ENCODE measurements at places on chromosomes 11 and 22.

- DNase-seq = peak; percentile 85
Observed at GRCh38 chr11:41714101-41714500, 254.6 kb upstream of the LRRC4C start.

DNA sequence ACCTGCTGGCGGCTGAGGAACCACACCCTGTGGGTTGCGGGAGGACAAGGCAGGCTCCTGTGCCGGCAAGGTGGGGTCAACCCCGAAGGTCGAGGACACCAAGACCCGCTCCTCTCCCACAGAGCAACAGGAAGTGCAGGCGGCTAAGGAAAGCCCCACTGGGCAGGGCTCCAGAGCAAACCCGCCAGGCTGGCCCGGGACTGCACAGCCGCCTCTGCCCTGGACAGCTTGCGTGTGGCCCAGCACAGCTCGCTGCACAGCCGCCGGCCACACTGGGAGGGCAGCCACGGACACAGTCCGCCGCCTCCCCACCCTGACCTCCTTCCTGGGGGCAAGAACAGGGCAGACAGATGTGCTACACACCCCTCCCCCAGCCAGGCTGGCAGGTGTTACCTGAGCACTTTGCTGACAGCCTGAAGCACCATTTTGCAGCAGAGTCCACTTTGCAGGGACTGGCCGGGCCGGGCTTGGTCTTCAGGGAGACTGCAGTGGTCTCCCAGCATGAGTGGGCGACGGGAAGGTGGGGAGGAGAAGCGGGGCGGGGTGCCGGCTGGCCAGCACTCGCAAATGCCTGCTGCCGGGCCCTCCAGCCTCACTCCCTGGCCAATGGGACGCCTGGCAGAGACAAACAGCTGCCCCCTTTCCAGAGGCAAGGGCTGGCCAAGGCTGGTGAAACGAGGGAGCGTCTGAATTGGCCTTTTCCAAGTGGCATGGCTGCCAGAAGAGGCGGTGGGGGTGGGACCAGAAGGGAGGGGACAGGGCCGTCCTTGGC lies at the start of gene MOB2:
TSS of gene MOB2 (minus strand) at position 726 of the 772 bp plus-strand sequence. CDS start at position 503, 223 bp downstream.
- no peak for DNase-seq

- no peak for DNase-seq
Observed at GRCh38 chr11:125978181-125978716, 32.4 kb downstream of the VSIG10L2 start.

DNA sequence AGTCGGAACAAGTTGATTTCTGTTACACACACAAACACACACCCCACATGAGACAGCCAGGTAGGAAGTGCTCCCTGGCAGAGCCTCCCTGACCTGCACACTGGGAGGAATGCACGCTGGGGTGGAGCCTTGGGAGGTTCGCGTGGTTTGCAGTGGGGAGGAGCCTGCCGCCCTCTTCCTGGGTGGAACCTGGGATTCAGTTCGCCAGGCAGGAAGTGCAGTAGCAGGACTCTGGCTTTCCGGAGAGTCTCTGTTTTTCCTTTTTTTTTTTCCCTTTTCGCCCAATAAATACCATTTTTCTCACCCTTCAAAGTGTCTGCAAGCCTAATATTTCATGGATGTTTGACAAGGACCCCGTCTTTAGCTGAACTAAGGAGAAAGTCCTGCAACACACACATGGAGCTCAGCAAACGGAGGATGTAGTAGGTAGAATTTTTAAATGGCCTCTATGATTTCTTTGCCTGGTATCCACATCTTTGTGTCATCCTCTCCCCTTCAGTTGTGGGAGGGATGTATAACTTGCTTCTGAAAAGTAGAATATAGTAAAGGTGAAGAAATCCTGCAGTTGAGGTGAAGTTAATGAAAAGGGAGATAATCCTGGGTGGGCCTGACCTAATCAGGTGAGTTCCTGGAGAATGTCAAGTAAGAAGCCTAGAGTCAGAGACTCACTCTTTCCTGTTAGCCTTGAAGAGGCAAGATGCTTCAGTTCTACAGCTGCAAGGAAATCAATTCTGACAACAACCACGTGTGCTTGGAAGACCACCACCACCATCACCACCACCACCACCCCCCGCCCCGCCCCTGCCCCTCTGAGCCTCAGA lies 72.9 kb downstream of the PIWIL4 start:
- DNase-seq = no peak

GRCh38 chr11:116556483-116556882 lies 216.3 kb downstream of the BUD13 start:
- no peak for DNase-seq

GRCh38 chr11:115974703-115975102 lies 470.5 kb upstream of the CADM1 start:
- DNase-seq = no peak

- no peak for DNase-seq
Observed at GRCh38 chr11:130129922-130130321, 29.7 kb upstream of the ST14 start.

DNA sequence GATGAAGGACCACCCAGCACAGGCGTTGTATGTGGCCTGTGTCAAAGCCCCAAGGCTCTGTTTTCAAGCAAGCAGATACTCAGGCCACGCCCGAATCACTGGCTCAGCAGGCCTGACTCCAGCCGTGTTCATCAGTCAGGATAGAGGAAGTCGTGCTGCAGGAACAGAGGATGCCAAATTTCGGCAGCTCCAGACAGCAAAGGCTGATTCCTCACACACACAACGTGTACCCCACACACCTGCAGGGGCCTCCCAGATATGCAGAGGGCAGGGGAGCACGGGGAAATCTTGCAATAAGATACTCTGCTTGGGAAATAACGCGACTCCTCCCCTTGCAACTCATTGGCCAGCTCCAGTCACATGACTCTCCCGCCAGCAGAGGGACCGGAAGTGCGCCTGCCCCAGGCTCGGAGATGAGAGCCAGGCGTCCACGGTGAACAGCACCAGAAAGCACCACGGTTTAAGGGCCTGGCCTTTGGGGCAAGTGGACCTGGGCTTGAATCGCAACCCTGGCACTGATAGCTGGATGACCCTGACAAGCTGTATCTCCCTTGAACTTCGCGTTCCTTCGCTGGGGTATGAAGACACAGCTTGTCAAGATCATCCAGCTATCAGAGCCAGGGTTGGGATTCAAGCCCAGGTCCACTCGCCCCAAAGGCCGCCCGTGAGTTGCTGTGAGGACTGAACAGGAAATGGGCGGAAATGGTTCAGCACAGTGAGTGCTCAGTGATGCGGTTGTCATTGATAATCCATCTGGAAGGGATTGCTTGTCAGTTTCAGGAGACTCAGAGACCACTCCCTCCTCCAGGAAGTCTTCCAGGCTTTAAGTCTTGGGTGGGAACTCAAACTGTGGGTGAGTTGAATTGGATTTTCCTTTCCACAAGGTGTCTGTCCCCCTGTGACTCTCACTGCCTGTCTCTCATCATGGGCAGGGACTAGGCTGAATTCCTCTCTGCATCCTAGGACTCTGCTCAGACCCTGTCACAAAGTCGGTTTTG lies 88.5 kb downstream of the MYEOV start:
- DNase-seq = no peak

DNA sequence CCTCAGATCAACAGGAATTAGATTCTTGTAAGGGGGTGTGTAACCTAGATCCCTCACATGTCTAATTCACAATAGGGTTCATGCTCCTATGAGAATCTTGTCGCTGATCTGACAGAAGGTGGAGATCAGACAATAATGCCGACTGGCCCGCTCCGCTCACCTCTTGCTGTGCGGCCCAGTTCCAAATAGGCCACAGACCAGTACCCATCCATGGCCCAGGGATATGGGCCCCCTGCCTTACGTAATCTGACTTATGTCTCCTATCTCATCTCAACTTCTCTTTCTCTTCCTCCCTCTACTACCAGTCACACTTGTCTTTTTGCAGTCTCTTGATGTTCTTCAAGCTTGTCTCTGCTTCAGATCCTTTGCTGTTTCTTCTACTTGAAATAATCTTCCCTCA lies 70.0 kb downstream of the CWF19L2 start:
- no peak for DNase-seq

GRCh38 chr22:20455709-20456063 lies 18.1 kb upstream of the SCARF2 start:
- DNase-seq = peak; percentile 22

- DNase-seq = no peak
Observed at GRCh38 chr22:44378380-44378779, 65.6 kb upstream of the SHISAL1 start.

DNA sequence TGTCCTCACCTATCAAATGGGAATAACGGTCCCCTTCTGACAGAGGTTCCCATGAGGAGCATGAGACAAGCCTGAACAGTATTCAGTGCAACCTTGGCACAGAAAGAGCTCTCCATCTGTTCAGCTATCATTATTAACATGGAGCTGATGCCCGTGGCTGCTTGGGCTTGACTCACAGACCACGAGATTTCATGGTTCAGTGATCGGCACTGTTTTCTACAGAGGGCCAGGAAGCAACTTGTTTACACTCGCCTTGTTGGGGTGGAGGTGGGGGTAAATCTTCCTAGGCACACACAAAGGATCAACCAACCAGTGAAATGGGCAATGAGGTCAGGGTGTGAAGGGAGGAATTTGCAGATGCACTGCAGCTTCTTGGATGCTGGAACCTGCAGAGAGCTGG lies 88.2 kb downstream of the CWC15 start:
- DNase-seq = peak; percentile 74

- DNase-seq = no peak
Observed at GRCh38 chr11:83191986-83192385, 1.5 kb upstream of the ANKRD42 start.

DNA sequence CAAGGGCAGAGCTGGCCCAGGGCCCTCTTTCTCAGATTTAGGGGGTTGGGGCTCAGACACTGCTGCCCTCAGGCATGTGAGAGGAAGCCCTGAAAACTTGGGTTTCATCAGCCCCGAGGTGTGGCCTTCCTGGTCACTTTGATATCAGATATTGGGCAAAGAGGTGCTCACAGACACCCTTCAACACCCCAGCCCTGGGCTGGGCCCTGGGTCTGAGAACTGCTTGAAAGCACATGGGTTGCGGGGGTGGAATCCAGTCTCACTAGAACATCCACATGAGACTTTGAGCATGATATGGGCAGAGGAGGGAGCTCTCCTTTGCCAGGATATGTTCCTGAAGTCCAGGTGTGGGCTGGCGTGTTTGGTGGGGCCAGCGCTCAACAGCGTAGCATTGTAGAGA lies 10.4 kb downstream of the DGAT2 start:
- DNase-seq = no peak

GRCh38 chr22:45096256-45096907 lies 67.3 kb upstream of the NUP50 start:
- DNase-seq = peak; percentile 20

GRCh38 chr11:116611998-116612620 lies 160.7 kb downstream of the BUD13 start:
- no peak for DNase-seq

GRCh38 chr11:125918140-125918840 lies 14.0 kb downstream of the DDX25 start:
- DNase-seq = no peak

- DNase-seq = no peak
Observed at GRCh38 chr11:133832096-133832990, 13.0 kb downstream of the SPATA19 start.

DNA sequence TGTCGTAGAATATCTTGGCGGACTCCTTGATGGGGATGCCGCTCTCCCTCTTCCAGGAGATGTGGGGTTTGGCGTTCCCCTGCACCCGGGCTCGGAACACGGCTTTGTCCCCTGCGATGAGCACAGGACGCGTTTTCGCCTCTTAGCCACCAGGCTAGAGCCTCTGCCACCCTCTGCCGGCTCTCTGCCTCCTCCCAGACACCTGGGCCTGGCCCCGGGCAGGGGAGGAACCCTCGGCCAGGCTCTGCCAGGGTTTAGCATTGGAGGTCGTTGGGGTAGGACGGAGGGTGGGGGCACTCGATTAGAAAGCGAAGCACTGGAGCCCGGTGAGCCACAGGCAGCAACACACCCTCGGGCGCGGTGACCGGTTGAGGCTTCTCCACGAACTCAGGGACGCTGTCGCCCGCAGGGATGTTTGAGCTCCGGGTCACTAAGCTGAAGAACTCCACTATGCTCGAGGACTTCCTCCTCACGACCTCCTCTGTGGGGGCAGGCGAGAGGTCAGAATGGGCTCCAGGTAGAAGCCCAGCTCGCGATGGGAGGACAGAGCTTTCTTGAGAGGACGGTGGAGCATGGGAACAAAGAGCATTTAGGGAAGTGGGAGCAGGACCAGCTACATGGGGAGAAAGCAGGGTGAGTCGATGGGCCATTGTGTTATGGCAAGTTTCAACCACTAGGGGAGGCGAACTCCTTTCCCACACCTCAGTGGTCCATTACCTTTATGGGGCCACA lies 4.3 kb downstream of the IGSF22 start:
- peak; percentile 25 for DNase-seq

GRCh38 chr11:8221917-8222495 lies 41.7 kb downstream of the LMO1 start:
- no peak for DNase-seq

DNA sequence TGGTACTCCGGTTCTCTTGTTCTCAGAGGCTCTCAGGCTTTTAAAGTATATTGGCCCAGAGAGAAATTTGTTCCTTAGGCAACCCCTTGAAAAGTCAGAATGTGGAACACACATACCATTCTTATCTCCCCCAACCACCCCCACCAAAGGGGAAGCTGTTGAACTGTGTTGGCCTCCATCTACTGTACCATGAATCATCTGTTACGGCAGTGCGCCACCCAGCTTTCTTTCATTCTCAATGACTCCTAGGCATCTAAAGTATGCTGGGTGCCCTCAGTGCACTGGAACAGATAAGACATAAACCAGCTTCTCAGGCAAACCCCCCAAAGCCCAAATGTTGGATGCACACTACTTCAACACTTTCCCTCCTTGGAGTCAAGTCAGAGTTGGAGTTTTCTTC lies 696.2 kb upstream of the TENM4 start:
- peak; percentile 60 for DNase-seq

DNA sequence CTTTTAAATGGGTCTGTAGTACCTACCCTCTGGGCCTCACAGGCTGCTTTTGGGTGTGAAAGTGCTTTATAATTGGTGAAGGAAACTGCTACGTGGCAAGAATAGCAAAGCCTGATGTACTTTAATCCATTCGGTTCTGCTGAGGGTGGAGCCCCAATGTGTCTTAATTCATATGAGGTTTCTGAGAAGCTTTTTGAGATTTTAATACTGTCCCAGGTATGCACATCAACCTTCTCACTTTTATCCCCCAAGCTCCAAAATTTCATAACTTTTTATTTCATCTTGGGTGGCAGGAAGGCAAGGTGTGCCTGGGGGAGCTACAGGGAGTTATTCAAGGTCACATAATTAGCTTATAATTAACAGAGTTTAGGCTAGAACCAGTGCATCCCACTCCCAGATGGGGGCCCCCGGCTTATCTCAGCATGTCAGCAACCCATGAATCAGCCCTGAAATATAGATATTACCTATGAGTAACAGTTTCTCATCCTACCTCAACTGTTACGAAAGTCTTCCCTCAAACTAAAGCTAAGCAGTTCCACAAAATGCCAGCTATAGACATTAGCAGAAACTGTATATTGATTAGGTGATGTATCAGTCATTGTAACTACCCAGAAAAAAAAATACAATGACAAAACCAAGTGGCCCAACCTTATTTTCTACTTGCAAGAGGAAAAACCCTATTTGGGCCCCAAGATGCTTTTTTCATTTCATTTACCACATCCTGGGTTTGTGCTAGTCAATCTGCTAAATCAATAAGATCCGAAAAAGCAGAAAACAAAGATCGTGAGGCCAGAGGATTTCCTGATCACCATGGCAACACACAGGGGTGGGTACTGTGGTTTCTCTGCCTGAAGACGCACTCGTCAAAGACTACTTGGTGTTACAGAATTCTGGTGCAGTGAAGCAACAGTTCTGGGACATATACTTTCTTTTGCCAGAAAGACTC lies 26.7 kb downstream of the CD44 start:
- peak; percentile 77 for DNase-seq

GRCh38 chr11:98434296-98434695 lies 586.5 kb upstream of the CNTN5 start:
- no peak for DNase-seq

GRCh38 chr22:47006869-47007268 lies 244.4 kb downstream of the TBC1D22A start:
- no peak for DNase-seq

All from astrocyte (in vitro differentiated cells and primary cell).